Stimulated activated CD4-positive, alpha-beta T cell treated with anti-CD3 and anti-CD28 coated beads, Interleukin-1b, Interleukin-23, amount 100 ng/mL, for 1 hour (primary cell): ENCODE measurements at places on chromosomes 4 and X.

- DNase-seq, result no peak
Measured at GRCh38 chr4:41160012-41160789, 54.1 kb downstream of the APBB2 start.

GRCh38 chrX:83916525-83916924 is 55.6 kb downstream of the CYLC1 start:
- DNase-seq, result no peak

DNA sequence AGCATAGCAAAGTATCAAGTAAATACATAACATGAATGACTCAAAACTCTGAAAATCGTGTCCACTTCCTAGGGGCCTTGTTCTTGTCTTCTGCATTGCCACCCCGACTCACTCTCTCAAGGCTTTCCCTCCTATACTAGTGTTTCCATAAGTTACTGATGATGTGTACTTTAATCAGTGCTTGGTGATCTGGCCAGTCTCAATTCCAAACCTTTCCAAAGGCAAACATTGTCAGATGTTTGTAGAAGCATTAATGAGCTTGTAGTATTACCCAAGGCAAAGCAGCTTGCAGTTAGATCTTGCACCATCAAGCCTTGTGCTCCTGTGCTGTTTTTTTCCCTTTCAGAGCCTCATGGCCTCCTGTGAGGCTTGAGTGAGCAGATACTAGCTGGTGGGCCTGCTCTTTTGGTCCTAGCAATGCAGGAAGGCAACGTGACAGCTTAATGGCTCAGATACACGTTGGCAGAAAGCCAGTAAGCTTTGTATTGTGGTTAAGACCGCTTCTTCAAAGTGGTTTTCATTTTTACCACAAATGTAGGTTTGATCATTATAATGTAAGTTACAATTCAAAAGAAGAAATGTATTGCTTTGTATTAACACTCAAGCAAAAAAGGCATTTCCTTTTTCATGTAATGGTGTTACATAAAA is 51.8 kb downstream of the RBPJ start:
- DNase-seq, result no peak

DNA sequence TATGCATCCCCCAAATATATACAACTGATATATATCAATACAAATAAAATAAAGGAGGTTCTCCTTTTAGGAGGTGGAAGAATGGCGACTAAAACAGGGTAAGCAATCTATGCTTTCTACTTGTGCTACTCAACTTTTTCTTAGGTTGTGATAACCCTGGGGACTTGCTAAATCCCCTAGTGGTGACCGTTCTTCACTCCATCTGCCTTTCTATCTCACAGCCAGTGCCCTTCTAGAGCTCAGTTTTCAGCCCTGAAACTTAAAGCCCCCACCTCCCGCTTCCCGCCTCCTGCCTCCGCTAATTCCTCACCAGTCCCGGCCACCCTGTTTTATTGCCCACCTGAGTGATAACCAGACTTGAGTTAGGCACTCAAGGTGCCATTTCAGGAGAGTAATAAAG is 15.5 kb upstream of the ESX1 start:
- DNase-seq, result no peak

GRCh38 chr4:25258980-25259578 is 25.2 kb downstream of the PI4K2B start:
- DNase-seq, result no peak
